ENCODE measurements at places on chromosomes 4 and X.
A peak's percentile ranks its signal among the peaks of the same experiment; 100 is the strongest.

- no peak for DNase-seq
Observed at GRCh38 chr4:76995776-76996175, 46.2 kb downstream of the SEPTIN11 start.

DNA sequence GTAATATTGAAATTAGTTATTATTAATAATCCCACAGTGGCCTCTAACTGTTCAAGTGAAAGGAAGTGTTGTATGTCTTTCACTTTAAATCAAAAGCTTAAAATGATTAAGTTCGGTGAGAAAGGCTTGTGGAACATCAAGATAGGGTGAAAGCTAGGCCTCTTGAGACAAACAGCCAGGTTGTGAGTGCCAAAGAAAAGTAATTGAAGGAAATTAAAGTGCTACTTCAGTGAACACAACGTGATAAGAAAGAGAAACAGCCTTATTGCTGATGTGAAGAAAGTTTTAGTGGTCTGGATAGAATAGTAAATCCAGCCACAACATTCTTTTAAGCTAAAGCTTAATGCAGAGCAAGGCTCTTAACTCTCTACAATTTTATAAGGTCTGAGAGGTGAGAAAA, 42.6 kb upstream of the IL13RA2 start:
- no peak for DNase-seq

- no peak for DNase-seq
Observed at GRCh38 chr4:159484864-159485263, 382.0 kb downstream of the RAPGEF2 start.

DNA sequence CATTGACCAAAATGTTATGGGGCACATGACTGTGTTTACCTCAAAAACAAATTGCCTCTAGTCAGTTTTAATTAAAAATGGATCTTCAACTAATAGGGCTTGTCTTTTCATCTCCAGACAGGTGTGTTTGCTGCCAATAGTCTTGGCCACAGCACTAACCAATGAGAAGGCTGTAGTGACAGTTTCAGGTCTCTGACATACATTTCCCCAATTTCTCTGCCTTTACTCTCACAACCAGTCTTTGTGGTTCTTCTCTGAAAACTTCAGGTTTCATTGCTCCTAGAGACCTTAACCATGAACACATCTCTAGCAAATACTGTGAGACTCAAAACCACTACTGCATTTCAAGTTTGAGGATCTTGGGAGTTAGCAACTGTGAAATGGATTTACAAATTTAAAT, 3.5 kb upstream of the EDNRA start:
- no peak for DNase-seq

DNA sequence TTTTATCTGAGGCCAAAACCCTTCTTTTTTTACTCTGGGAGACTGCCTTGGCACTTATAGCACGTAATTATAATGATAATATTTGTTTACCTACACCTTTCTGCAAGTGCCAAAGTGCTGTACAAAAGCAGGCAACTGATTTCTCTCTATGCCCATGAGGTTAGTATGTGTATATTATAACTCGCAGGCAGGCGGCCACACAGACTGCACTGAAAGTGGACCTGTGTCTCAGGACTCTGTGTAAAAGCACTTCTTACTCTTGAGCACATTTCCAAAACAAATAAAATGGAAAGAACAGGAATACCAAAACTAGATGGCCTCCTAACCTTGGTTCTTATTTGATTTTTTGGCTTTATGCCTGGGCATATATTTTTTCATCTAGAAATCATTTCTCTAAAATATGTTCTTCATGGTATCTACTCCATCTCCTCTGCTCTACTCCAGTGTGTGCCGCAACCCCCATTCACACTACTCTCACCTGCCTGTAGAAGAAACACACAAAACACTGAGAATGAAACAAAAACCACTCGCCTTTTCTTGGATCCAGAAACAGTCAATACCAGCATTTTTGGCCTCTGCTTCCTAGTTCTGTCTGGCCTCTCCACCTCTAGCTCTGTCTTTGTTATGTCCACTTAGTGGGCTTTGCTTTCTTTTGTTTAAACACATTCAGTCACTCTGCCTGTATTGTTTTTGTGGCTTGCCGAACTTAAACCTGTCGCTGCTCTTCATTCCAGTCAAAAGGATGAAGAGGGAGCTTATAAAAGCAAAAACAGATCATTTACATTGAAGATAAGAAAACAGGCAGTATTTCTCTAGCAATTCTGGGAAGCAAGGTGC, 934.5 kb upstream of the TENM3 start:
- DNase-seq: no peak

- DNase-seq: no peak
Observed at GRCh38 chr4:121950680-121951520, 960 bp downstream of the TRPC3 start.

DNA sequence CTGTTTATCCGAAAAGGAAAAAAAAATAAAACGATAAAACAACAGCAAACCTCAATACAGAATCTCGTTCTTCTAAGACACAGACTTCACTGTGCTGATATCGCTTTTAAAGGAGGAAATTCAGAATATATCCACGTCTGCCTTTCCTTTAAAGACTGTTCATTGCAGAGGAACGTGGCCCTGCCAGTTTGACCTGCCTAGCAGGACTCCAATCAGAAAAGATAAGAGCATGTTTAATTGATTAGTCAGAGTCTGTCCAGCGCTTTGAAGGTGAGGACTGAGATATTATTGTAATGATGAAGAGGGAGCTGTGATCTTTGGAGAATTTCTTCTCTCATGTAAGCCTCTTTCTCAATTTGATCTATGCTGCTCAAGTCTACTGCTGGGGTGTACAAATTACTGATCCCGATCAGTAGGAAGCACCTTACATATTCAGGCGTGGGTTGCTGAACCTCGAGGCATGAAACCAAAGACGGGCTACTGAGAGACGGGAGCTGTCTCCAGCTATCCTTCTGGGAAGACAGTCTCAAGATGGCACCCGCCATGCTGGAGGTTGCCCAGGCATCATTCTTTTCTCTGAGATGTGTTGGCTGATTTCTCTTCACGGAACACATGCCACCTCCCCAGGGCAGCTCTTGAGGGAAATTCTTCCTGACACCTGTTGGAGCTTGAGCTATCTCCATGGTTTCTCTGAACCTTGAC, 146.1 kb downstream of the SHOX start:
- DNase-seq: no peak

DNA sequence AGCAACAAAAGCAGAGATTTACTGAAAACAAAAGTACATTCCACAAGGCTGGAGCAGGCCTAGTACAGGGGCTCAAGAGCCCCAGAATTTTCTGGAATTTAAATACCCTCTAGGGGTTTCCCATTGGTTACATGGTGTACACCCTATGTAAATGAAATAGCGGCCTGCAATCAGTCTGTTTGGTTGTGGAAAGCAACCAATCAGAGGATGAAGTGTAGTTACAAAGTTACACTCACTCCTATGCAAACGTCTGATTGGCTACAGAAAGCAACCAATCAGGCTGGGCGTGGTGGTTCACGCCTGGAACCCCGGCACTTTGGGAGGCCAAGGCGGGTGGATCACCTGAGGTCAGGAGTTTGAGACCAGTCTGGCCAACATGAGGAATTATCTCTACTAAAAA, 13.8 kb upstream of the TXLNG start:
- DNase-seq: peak; percentile 1

DNA sequence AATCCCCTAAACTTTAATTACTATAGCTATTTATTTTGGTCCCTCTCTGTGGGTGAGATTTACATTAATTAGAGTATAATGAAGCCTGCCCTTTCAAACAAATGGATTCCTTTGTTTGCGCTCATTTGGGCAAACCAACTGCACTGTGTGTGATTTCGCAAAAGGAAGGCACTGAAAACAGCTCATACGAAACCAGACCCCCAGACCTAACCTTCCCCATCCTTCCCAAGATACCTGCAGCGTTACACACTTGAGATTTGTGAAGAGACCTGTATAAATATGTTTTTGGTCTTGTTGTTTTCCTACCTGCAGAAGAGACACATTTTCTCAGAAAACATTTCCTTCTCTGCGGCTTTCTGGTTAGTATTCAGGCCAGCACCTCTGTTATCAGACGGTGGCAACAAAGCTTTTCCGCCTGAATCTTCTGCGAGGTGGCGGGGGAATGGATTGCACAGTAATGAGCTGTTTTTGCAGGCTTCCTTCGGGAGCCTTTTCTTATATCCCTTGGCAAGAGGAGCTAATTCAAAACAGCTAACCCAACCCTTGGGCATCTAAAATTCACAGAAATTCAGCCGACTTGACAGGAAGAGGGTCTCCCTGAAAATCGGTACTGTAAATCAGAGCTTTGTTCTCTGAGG, 47.6 kb downstream of the CBLL2 start:
- DNase-seq: no peak

GRCh38 chr4:3514221-3514780, 17.9 kb downstream of the LRPAP1 start:
- no peak for DNase-seq

DNA sequence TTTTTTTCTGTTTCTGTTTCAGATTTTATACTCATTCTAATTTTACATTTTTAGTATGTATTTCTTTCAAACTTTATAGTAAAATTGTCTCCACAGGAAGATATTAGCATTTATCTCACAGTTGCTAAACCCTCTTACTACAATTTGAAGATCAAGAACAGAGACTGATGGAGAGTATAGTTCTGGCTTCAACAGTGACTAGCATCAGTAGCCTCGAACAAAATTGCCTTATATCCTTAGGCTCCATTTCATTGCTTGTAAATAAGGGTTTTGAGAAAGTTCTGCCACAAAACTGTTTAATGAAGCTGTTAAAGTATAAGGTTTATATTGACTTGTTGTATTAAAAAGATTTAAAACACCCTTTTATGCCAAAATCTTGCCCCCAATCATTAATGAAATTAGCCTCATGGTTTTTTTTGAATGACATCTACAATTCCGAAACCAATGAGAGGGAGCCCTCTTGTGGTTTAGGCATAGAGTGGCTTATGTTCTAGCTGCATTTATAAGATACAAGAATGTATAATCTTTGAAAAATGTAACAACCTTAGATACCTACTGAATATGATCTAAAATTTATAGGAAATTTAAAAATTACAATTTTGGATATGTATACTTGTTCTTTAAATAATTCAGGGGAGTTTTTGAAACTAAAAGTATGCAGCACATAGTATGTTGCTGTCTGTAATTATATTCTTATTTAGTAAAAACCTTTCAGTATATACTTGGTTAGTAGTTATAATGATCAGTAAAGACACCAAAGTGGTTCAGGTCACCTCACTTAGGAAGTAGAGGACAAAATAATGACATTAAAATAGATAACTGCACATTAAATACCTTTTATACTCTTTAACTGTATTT, 109.8 kb upstream of the HPGD start:
- DNase-seq: peak; percentile 37

GRCh38 chr4:60683973-60684372, 516.2 kb upstream of the ADGRL3 start:
- DNase-seq: peak; percentile 85

DNA sequence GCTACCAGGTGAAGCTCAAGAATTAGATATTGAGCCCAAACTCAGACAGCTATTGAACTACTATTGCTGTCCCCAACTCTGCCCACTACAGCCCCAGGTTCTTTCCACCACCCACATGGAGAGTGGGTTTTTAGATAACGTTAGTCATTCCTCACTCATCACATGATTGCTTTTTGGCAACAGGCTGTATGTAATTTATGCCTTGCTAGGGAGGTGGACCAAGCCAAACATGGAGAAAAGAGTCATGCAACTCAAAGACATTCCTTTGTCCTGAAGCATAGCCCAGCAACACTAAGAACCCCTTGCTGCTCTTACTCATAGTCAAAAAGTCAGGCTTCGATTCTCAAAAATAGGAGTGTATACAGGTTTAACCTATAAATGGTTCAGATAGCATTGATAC, 275.9 kb upstream of the VCX3A start:
- DNase-seq: peak; percentile 52

DNA sequence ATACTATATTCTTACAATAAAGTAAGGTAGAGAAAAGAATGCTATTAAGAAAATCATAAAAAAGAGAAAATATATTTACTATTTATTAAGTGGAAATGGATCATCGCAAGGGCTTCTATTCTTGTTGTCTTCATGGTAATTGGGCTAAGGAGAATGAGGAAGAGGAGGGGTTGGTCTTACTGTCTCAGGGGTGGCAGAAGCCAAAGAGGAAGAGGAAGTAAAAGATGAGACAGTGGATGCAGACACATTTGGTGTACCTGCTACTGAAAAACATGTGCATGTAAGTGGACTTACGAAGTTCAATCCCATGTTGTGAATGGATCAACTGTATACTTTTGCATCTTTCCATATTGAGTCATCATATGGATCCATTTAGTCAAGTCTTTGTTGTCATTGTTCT, 1502.1 kb upstream of the ADGRL3 start:
- DNase-seq: no peak

DNA sequence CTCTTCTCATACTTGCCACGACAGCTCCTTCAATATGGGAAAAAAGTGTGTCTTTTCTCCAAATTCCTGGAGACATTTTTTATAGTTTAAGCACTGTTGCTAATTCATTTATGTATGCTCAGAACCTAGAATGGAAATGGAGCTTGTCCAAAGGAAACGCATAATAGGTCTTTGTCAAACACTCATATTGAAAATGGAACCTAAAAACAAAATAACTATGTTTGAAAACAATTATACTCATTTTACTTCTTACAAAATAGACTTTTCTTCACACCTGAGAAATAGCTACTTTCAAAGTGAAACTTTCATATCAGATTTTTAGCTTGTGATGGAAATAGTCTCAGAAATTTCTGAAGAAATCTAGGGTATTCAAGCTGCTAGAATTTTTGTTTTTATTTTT, 529.7 kb upstream of the BOD1L1 start:
- DNase-seq: no peak

DNA sequence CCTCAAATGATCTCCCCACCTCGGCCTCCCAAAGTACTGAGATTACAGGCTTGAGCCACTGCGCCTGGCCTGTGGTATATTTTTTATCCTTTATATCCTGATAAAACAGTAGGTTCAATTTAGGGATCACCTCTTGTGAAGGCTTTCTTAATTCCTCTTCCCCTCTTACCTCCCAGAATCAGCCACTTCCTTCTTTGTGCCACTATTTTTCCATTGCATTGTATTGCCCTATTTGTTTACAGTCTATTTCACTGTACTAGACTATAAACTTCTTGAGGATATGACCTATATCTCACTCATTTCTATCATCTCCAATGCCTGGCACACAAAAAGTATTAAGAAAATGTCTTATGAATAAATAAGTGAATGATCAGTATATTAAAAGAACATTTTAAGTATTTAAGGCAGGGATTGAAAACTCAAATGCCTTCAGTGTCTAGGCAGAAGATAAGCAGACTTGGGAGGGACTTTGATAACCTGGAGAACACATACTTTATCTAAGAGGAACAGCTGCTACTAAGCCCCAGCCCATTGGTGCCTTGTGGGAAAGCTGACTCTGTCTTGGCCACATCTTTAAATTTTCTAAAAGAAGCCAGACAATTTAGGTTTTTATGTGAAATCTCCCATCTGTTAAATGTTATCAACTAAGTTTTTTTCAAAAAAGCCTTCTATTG, 82.3 kb upstream of the OGT start:
- DNase-seq: no peak

- no peak for DNase-seq
Observed at GRCh38 chrX:31168551-31168950, 96.7 kb upstream of the FTHL17 start.

- DNase-seq: no peak
Observed at GRCh38 chr4:179817317-179817716, 2375.1 kb upstream of the AGA start.

GRCh38 chrX:47210661-47211425, 7.6 kb upstream of the CDK16 start:
- no peak for DNase-seq

GRCh38 chr4:102324730-102325129, 20.6 kb downstream of the SLC39A8 start:
- no peak for DNase-seq

- DNase-seq: no peak
Observed at GRCh38 chr4:16817286-16817685, 81.2 kb downstream of the LDB2 start.

- no peak for DNase-seq
Observed at GRCh38 chr4:7045961-7046921, 3.1 kb downstream of the TADA2B start.

Measured in fibroblast of skin of abdomen (primary cell).